CD4-positive, alpha-beta memory T cell (primary cell): ENCODE measurements at places on chromosomes 5 and 9.

- DNase-seq, result peak; percentile 57
Measured at GRCh38 chr5:54905942-54906537, 79.4 kb downstream of the ESM1 start.

DNA sequence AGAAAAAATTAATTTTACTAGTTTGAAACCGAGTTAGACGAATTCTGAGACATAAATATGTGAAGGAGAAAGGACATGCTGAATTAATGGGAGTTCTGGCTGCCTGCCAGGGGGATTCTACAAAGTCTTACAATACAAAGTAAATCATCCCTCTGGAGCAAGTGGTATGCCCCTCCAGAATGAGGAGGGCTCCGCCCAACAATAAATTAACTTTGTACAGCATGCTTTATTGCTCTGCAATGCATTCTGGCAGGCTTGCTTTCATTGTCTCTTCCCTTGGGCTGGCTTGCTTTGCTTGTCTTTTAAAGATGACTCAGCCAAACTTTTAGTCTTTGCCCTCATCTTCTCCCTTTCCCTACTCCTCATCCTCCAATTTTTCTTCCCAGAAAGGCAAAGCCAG lies 11.7 kb upstream of the PCDHB1 start:
- no peak for DNase-seq

- DNase-seq, result no peak
Measured at GRCh38 chr5:157457391-157457790, 2.6 kb upstream of the NIPAL4 start.

DNA sequence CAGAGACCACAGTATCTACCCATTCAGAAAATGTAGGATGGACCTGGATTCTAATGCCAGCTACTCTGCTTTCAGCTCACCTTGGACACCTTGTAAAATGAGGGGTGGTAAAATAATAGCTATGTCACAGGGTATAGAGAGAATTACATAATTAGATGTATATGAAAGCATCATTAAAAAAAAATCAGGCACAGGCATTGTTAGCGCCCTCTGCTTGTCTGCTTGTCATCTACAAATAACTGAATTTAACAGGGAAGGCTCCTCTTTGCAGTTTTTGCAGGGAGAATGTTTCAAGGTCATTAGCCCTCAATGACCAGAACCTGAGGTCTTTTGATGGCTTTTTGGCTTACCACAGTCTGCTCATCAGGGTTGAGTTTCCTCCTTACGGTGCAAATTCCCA lies 58.0 kb downstream of the GPR21 start:
- DNase-seq, result no peak

DNA sequence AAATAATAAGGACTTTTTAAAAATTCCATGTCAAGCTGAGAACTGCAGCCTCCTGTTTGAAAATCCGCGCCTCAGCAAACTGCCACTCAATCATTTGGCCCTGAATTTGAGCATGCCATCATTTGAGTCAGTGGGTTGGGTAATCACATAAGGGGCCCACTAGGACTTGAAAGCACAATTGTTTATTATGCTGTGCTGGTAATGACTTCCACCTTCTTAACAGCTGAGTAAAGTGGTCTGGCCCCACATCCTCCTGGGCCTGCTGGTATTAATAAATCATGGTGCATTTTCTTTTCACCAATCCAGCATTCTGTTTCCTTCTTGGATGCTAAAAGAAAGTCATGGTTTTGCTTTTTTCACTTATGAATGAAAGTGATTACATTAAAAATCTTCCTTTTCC lies 103.0 kb upstream of the CTSL start:
- DNase-seq, result no peak

- peak; percentile 27 for DNase-seq
Measured at GRCh38 chr9:91711755-91712601, 238.1 kb downstream of the ROR2 start.

GRCh38 chr5:107867266-107867665 lies 196.5 kb upstream of the EFNA5 start:
- no peak for DNase-seq

- no peak for DNase-seq
Measured at GRCh38 chr9:107208121-107208520, 75.0 kb upstream of the RAD23B start.

- no peak for DNase-seq
Measured at GRCh38 chr9:110933350-110934001, 104.8 kb downstream of the LPAR1 start.

DNA sequence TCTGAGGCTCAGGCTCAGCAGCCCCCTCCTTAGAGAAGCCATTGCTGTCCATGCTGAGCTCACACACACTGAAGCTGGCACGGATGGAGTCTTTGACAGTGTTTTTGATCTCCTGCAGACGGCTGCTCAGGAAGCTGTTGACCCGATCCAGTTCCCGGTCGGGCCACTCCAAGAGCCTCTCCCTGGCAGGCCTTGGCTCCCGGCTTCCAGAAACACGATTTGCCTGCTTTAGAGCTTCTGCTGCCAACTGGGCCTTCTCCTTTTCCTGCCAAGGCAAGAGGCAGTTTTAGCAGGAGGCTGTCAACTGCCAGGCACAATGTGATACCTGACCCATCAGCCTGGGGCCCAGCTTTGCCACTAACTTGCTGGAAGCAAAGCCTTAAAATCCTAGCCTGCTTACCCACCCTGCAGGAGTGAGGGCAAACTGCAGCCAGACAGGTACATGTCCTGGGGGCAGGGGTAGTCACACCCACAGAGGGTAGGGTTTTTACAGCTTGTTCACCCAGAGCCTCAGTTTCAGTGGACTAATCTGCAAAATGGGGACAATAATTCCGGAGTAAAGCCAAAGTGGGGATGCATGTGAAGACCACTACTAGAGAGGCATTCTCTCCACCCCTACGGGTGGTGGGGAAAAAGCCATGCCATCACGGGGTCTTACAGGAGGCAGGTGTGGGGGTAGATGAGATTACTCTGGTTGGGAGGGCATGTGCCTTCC lies 8.3 kb upstream of the DDX41 start:
- DNase-seq, result no peak

GRCh38 chr5:124995421-124995820 lies 249.0 kb upstream of the ZNF608 start:
- no peak for DNase-seq

- no peak for DNase-seq
Measured at GRCh38 chr5:68071282-68071632, 144.3 kb upstream of the PIK3R1 start.

- no peak for DNase-seq
Measured at GRCh38 chr5:115460472-115460871, 84.1 kb downstream of the FEM1C start.

DNA sequence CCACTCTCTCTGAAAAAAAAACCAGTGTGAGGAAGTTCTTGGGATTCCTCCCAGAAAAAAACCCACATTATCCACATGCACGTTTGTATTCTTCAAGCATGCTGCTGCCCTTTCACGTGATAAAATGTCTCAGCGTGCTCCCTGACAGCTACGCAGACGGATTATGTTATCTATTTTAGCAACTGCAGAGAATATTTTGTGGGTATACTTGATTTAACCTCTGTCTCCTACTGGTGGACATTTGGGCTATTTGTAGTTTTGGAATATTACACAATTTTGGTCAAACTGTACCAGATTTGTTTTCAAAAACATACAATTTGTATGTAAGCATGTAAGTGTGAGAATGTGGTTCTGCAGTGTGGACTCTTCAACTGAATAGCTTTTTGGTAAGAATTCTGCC lies 10.7 kb downstream of the PRRC2B start:
- no peak for DNase-seq

GRCh38 chr9:91028166-91028827 lies 226.7 kb downstream of the SYK start:
- DNase-seq, result no peak

DNA sequence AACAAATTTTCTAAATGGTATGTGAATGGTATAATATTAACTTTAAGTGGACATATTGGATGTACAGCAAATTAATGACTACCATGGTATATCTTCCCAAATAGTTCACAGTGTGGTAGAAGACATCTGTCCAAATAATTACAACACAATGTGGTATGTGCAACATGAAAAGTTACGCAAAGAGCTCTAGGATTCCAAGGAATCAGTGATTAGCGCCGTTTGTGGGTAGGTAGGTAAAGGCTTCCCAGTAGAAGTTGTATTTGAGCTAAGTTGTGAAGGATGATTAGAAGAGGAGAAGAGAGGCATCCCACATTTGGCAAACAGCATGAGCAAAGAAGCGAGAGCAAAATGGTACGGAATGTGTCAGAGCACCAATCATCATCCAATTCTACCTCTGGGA lies 14.3 kb upstream of the KLF9 start:
- no peak for DNase-seq

DNA sequence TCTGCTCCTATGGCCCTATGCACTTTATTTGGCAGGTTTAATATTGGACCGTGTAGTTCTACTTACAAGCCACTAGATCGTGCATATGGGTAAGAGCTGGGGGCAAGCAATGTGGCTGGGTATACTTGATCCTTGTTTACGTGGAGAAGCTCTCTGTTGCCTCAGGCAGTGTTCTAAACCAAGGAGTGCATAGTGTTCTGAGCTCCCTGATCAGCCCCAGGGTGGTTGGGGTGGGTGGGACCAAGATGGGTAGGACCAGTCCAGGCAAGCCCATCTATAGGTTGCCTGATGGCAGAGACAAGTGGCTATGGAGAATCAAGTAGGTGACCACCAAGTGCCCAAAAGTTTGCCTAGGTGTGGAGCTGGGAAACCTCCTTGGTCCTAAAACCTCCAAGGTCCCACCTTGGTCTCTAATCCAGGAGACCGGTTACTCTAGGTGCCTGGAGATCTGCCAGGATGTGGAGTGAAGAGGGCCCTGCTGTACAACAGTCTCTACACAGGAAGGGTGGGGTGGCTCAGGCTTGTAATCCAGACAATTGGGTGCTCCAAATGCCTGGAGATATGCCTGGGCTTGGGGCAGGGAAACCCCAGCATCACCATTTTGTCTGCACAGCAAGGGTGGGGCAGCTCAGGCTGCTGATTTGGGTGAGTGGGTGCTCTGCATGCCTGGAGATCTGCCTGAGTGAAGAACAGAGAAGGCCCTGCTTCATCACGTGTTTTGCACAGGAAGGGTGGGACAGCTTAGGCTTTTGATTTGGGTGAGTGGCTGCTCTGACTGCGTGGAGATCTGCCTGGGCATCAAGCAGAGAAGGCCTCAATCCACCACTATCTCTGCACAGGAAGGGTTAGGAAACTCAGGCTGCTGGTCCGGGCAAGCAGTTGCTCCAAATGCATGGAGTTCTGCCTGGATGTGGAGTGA lies 659.8 kb downstream of the TLE4 start:
- no peak for DNase-seq

GRCh38 chr5:37994729-37995128 lies 154.9 kb upstream of the GDNF start:
- no peak for DNase-seq

DNA sequence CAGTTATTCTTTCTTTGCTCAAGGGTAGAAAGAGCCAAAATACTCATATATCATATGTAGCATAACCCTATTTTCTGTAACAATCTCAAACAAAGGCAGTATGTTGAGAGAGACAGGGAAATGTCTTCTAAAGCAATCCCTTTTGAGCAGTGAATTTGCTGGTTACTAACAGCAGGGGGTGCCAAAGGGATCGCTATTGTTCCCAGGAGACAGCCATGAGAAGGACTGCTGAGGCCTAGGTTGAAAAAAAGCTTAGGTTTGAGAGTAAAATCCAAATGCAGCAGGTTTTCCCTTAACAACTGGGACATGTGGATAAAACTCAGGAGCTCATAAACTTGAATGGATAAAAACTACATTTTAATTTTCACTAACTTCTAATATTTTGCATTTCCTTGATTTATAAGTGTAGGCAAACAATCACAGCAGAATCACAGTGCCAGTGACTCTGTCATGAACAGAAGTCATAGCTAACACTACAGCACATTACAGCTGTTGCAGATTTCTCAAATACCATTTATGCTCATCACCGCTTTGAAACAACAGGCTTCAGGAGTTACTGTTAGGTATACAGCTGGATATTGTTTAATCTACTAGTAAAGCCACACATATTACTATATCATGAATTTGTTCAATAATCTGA lies 148.4 kb downstream of the MAPKAP1 start:
- DNase-seq, result peak; percentile 44

DNA sequence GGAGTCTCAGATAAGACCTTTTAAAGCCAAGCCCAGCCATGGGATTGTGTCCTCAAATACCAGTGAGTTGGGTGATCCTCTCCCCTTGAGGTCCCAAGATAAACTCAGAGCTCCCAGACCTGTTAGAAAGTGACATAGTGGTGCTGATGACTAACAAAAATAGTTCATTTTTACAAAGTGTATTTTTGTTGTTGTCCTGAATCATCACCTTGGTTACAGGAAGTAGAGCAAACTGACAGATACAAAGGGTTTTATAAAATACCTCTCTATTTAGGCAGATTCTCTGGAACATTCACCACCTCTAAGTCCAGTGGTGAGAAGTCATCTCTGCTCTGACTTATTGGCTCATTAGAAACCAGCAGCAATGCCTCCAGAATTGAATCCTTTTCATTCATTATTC lies 259.3 kb downstream of the CEMIP2 start:
- DNase-seq, result no peak

DNA sequence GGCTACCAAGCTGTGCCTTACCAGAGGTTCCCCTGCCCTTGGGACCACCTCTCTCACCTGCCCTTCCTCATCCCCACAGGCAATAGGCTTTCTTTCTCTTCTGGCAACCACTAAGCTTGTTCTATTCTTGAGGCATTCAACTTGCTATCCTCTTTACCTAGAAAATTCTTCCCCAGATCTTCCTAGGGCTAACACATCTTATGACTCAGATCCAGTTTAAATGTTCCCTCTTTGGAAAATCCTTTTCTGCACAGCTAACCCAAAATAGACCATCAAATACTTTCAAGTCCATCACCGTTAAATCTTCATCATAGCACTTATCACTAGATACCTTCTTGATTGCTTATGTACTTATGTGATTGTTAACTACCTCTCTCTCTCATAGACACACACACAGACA lies 93.7 kb downstream of the ENC1 start:
- DNase-seq, result no peak

DNA sequence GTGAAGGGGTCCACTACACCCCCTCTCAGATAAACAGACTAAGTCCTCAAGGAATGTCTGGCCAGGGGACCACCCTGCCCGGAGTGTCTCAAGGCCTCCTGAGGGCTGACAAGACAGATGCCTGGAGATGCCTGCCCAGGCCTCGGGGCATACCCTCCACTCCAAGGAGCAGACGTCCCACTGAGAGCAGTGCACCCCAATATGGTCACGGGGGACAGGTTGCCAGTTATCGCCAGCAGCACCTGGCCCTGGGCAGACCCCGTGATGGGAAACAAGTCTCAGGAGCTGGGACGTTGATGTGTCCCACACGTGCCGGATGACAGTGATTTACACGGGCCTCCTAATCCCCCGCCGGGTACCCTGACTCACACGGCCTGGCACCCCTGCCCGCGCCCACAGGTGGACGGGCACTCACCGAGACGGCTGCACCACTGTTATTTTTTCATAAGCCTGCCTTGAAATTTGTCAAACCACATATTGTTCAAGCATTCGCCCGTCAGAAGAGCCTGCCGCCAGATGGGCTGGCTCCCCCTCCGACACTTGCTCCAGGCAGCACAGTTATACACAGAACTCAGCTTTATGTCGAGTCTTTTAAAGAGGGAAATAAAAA lies 43.9 kb downstream of the BARX1 start:
- DNase-seq, result no peak

- no peak for DNase-seq
Measured at GRCh38 chr5:99285606-99286005, 356.8 kb upstream of the CHD1 start.
